ENCODE measurements at places on chromosomes 1 and 21.
A peak's percentile ranks its signal among the peaks of the same experiment; 100 is the strongest.

DNA sequence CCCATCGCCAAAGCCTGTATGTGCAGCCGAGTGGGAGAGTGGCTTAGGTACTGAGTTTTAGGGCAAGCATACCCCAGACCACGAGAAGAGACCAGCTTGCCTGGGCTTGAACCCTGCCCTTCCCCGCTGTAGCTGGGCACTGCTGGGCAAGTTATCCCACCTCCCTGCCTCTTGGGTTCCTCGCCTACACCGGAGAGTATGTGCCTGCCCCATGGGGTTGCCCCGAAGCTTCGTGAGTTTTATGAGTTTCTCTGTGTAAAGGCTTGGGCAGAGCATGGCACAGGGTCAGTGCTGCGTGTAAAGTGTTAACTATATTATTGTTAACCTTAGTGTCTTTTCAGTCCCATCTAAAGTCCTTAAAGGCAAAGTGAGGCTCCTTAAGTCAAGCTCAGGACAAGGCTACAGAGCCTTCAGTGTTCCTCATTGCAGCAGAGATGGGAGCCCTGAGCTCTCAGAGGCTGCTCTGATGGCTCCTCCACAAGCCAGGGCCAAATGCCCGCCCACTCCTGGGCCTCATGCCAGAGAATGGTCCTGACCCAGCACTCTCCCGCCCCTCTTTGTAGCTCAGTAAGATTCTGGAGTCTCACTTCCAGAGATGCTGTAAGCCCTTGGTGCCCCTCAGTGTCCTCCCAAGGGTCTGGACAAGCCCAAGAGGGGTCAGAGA, 37.0 kb upstream of the KCNA10 start:
- peak; percentile 97 for DNase-seq

GRCh38 chr1:157199421-157199755, 61.2 kb upstream of the ETV3 start:
- no peak for DNase-seq

DNA sequence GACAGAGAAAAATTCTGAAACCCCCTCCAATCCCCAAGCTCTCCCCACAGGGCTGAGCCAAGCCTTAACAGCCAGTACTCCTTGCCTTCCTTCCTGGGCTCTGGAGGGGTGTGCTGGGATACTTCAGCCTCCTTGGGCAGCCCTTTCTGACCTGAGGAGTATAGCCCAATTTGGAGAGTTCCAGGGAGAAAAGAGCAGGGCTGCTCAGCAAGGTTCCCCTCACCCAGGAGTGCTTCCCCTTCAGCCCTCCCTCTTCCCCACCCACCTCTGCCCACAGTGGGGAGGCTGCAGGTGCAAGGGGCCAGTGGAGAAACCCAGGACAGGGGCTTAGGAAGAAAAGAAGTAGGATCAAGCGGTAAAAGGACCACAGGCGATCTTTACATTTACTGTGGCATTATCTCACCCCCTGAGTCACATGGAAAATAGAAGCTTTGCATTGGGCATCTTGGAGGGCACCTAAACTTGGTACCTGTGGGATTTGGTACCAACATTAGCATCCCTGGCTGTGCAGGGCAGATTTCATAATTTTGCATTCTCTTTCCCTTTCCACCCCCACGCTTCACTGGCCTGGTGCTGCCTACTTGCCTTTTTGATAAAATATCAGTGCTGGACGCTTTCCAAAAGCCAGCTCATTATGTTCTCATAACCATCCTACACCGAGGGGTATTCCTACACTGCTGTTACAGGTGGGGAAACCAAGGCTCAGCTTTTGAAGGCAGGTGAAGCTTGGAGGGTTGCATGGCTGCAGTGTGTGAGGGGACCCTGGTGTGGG, 2.8 kb upstream of the ADORA1 start:
- no peak for DNase-seq

GRCh38 chr1:109796484-109797302, 33.0 kb upstream of the EPS8L3 start:
- no peak for DNase-seq

- DNase-seq: no peak
These were observed 13.9 kb downstream of the DNAJC6 start for GRCh38 chr1:65323246-65323645.

GRCh38 chr1:23810818-23811540, 10.4 kb upstream of the GALE start:
- DNase-seq: no peak

All from posterior cingulate gyrus (tissue), 11 donors.